SIG-M5 (cell line): ENCODE measurements at places on chromosomes 2 and 18.

GRCh38 chr2:102226171-102226570 lies 39.3 kb downstream of the IL1RL2 start:
- DNase-seq = no peak

GRCh38 chr2:3639015-3639630 lies 18.9 kb upstream of the ALLC start:
- DNase-seq = no peak

GRCh38 chr2:229129738-229130371 lies 141.2 kb downstream of the PID1 start:
- no peak for DNase-seq

DNA sequence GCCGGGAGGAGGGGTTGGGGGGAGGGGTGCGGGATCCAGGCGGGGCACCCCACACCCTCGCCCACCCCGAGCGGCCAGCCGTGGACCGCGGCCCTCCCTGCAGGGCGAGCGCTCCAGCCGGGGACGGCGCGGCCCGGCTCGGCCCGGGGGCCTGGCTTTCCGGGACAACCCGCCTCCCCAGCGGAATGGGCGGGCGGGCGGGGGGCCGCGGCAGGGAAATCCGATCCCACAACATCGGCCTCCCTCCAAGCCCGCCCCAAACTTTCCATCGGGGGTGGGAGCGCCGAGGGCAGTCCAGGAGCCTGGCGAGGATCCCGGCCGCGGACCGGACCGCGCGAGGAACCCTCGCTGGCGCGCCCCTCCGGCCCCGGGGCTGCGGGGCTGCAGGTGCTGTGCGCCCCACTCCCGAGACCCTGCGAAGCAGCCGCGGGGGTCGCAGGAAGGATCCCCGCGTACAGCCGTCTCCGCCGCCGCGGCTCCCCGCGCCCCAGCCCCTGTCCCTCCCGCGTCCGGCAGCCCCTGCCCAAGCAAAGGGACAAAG lies 529 bp downstream of the SEMA4C start:
- no peak for DNase-seq

- no peak for DNase-seq
Observed at GRCh38 chr2:74053959-74054715, 69.4 kb downstream of the TET3 start.

DNA sequence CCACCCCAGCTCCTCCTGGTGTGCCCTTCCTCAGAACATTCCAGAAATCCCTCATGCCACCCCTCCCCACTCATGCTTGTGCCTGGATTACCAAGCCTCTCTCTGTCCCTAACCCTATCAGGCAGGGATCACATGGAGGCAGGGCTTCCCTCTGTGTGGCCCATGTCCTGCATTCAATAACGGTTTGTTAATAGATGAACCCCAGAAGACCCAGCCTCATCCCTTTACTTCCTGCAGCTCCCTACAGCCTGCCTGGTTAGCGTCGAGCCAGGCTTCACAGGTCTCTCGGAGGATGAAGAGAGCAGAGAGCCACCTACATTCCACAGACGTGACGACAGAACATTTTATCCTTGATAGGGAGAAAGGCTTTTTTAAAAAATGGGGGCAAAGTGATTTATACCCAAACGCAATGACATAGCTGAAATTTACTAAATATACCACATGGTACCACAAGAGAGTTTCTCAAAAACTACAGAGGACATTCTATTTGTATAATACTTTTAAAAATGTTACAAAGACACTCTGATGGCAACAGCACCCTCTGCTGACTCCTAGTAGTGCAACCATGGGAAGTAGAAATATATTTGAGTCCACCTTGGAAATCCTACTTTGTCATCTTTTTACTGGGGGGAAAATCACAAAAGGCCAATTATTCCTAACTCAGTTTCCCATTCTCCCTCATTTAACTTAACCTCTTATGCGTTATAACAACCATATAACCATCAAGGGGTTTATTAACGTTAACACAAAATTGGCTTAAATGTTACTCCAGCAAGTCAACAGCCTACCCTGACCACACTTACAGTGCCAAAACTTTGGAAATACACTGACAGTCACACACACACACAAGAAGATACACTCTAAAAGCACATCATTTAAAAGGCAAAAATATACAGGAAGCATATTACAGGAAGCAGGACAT lies 30.7 kb downstream of the FBXO15 start:
- no peak for DNase-seq

GRCh38 chr2:152320814-152321213 lies 14.2 kb upstream of the FMNL2 start:
- no peak for DNase-seq

- no peak for DNase-seq
Observed at GRCh38 chr2:241762933-241763369, 13.7 kb upstream of the GAL3ST2 start.

- no peak for DNase-seq
Observed at GRCh38 chr18:23284629-23285028, 149.3 kb downstream of the CABLES1 start.

DNA sequence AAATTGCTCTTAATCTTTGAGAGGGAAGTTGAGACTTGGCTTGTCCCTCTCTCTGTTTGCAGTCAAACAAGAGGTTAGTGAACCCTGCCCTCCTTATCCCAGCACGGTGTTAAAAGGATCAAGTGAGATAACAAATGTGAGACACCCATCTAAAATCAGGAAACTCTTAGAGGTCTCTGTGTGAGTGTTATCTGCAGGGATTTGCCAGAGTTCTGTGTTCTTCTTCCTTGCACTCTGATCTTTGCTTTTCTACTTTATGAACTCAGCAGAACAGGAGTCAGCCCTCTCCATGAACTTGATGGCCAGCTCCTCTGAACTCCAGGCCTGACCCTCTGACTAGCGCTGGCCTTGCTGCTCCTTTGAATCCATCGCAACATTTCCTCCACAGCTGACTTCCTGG lies 123.8 kb downstream of the NCKAP5 start:
- DNase-seq = no peak

GRCh38 chr2:239103125-239104098 lies 255.5 kb downstream of the TWIST2 start:
- no peak for DNase-seq

DNA sequence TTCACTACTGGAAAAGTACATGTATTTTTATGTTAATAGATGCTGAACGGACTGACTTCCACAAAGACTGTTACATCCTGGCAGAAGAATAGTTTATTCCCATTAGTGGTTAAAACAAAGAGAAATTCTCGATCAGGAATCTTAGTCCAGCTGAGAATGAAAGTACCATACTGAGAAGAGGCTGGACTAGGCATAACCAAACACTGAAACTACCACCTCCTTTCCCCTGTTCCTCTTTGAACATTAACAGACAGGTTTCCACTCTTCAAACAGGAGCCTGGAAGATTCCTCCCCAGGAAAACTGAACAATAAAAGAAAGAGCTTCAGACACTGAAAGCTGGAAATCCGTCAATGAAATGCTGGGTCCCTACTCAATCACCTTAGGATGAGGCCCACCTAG lies 25.8 kb downstream of the LDAH start:
- DNase-seq = no peak

GRCh38 chr2:127584047-127584446 lies 48.6 kb downstream of the MYO7B start:
- DNase-seq = no peak

GRCh38 chr2:186429104-186429503 lies 57.0 kb upstream of the ZC3H15 start:
- DNase-seq = no peak
